Stimulated activated CD8-positive, alpha-beta memory T cell treated with anti-CD3 and anti-CD28 coated beads, Interleukin-2, amount 100 ng/mL, for 1 hour (primary cell): ENCODE measurements at places on chromosomes 5 and 9.

DNA sequence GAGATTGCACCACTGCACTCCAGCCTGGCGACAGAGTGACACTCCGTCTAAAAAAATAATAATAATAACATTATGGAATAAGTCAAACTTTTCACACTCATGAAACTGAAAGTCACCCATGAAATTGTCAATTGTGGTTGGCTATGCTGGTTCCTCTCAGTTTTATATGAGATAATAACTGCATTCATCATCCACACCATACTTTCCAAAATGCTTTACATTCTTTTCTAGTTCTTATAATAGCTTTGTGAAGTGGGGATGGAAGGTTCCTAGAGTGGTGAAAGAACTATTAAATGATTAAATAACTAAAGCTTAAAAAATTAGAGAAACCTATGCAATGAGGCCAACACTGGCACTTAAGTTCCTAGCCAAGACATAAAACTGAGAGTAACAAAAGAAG, 12.6 kb upstream of the ASPN start:
- DNase-seq: no peak

- no peak for DNase-seq
Measured at GRCh38 chr5:179275381-179275878, 69.8 kb downstream of the ADAMTS2 start.

DNA sequence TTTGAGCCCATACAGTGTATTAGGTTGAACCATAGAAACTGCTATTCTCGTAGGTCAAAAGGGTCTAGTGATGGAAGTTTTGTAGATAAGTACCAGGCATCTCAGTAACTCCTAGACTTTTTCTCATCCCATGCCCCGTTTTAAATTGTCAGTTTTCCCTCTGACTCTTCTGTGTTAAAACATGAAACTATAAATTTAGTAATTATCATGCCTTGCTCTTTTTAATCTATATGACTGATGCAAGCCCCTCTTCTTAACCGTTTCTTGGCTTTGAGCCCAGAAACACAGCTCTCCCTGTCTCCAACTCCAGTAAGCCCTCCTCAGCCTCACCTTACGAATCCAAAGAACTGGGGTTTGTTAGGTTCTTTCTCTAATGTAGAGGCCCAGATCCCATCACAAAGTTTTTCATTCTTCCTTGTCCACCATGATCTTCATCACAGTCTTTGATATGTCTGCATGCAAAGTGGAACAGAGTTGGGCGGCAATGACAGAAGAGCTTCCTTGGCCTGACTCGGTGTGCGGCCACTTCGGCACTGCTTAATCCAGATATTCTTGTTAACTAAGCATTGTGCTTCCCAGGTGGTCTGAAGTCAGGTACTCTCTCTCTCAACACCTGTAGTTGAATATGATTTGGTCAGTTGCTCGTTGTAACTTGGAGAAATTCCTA, 21.1 kb downstream of the RGMB start:
- no peak for DNase-seq

GRCh38 chr5:73514418-73514817, 16.2 kb downstream of the BTF3 start:
- DNase-seq: no peak
